NCI-H1930 (cell line): ENCODE measurements at places on chromosomes 5 and 9.
A peak's percentile ranks its signal among the peaks of the same experiment; 100 is the strongest.

DNA sequence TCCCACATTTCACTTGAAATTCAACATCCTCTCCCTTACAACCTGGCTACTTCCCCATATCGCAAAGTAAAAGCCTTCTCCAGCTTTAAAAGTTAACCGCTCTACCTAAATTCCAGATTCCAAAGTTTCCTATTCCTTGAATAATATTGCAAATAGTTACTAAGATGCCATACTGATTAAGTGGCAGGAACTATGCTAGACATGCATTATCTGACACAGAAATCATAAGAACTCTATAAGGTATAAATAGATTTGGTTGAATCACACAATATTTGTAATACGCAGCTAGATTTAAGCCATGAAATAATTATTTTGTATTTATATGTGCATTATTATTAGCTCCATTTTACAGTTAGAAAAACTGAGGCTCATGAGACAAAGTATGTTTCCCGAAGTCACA lies 92.8 kb downstream of the NFIB start:
- DNase-seq = no peak

DNA sequence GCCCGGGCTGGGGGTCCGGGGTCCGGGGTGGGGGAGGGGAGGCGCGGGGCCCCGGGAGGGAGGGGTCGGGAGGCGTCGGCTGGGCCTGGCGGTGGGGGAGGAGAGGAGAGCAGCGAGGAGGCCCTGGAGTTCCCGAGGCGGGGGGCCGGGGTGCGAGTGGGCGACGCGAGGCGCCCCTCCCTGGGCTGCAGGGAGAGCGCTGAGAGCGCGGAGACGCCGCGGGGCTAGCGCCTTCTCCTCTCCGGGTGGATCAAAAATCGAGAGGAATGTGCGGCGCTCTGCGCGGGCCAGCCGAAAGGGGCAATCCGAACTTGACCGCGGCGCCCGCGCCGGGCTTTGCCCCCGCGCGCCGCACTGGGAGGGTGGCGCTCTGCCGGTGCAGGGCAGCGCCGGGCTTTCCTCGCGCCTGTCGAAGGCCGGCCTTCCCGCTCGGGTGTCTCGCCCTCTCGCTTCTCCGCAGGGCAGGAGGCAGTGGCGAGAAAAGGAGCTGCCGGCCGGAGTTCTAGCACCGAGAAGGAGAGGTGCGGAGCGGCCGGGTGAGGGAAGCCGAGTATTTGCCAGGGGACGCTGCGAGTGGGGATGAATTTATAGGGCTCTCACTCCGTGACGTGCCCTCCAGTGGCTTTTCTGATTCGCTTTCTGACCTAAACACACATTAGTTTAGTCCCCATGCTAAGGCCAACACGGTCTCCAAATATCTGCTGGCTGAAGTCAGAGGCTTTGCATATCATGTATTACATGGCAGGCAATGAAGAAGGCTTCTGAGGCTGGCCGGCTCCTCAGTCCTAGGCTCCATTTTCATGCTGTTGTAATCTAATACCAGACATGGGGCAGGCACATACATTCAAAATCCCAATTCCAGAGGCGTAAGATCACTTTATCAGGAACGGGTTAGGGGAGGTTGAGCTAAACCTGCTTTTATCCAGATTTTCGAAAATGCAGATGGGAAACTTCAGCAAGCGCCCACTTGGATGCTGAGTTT lies 503 bp upstream of the GDNF start:
- DNase-seq = peak; percentile 81

DNA sequence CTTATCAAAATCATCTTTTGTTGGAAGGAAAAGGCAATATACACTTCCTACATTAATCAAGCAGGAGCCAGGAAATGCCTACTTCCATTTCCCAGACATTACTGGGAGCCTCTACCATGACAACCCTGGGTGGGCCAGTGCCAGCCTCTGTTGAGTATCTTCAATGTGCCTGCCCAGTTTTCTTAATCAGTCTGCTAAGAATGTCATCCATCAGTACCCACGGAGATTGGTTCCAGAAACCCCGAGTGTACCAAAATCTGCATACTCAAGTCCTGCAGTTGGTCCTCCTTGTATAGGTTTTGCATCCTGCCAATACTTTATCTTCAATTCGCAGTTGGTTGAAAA lies 82.4 kb downstream of the MARCHF3 start:
- no peak for DNase-seq

GRCh38 chr9:2502760-2503159 lies 118.8 kb upstream of the VLDLR start:
- DNase-seq = no peak

- DNase-seq = no peak
These were observed 432.9 kb downstream of the TLE4 start for GRCh38 chr9:80004714-80005113.

DNA sequence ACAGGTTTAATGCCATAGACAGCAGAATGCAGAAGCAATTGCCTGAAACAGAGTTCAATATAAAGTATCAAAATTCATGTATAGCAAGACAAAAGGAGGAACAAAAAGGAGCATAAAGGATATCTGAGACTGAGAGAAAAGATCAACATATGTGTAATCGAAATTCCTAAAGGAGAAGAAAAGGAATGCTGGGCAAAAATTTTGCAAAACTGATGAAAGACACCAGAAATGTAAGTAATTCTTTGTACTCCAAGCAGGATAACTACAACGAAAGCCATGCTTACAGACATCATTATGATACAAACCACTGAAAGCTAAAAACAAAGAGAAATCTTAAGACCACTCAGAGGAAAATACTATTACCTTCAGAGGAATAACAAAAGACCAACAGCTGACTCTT lies 72.8 kb upstream of the MTAP start:
- no peak for DNase-seq

DNA sequence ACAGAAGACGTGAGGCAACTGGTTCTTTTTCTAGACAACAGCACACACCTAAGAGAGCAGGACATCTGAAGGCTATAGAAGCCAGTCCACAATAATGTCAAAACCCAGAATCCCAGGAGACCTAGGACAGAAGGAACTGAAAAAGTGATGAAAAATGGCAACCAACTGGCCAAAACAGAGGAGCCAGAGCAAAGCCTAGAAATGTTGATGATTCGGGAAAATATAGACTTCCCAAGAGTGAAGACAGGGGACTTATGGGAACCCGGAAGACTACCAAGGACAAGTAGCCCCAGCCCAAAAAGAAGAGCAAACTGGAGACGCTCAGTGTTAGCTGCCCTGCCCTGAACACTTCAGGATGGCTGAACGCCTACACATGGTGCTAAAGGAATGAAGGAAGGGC lies 43.4 kb upstream of the ZNF366 start:
- DNase-seq = no peak

GRCh38 chr5:132059696-132060500 lies 557 bp upstream of the IL3 start:
- no peak for DNase-seq

DNA sequence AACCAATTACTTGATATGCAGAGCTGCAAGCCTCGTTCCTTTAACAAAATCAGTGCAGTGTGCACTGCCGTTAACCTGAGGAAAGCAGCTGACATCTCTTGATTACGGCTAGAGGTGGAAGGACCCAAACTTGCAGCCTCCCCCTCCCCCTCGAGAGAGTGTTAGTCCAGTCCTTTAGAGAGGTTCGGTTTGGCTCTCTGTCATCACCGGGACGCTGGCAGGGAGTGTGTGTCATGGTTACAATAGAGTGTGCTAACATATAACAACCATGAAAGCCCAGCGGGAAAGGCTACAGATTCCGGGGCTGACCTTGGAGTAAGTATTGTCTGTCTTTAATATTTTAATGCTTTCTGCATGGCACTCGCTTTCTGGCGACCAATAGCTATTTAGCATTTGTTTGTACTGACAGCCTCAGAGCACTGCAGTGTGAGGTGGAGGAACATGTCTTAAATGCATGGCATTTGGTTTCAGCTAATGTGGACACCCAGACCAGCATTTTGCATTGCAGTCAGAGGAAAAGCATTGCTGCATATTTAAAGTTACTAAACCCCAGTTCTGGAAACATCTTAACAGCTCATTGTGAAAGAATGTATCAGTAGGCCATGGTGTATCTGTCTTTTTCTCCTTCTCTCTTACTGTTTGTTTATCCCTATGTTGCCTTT lies 237.5 kb downstream of the CD180 start:
- no peak for DNase-seq

- DNase-seq = no peak
These were observed 145.0 kb upstream of the PCA3 start for GRCh38 chr9:76619197-76619596.

GRCh38 chr5:72372331-72372730 lies 52.2 kb downstream of the PTCD2 start:
- no peak for DNase-seq

DNA sequence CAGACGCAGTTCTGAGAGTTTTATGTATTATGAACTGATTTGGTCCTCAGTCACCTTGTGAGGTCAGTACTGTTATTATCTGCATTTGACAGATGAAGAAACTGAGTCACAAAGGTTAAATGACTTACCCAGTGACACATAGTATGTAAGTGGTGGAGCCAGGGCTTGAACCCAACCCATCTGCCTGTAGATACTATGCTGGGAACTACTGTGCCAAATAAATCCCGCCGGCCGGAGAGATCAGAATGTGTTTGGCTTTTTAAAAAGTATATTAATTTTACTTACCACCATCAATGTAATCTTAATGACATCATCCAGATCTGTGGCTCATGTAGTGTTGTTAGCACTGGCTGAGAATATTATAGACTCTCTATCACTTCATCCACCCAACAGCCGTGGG lies 80.8 kb downstream of the ZNF618 start:
- no peak for DNase-seq

- no peak for DNase-seq
These were observed 8.3 kb downstream of the CAMK4 start for GRCh38 chr5:111232311-111233051.

DNA sequence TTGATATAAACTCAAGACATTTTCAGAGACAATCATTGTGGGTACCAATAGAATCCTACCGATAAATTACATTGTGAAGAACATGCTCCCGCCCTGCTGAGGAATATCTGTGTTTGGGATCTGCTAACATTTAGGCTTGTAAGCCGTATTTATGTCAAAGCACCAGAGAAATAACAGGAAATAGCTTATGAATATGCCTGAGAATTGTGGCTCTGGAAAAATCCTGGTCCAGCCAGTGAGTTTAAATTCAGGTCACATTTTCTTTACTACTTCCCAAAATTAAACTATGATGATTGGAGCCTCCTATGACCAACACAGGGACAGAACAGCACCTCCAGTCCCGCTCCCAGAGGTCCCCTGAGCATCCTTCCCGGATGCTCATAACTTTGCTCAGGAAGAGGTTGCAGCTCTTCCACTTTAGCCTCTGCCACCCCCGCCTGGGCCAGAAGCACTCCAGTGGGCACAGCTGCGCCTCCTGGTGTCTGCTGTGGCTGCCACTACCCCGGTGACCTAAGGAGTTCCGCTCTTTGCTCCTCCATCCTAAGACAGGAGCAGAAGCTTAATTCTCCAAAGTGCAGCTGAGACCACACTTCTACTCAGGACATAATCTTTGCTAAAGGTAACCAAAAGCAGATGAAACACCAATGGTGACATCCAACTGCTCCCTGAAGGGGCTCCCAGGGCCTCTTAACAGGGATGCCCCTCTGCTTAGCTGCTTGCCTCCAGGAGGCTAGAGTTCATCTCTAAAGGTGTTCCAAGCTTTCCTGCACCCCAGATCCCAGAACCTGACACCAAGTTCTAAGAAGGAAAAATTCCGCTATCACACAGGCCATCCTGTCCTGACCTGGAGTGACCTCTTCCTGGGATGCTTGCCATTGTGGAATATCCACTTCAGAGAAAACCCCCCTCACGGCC lies 58.8 kb downstream of the SLC1A1 start:
- no peak for DNase-seq

DNA sequence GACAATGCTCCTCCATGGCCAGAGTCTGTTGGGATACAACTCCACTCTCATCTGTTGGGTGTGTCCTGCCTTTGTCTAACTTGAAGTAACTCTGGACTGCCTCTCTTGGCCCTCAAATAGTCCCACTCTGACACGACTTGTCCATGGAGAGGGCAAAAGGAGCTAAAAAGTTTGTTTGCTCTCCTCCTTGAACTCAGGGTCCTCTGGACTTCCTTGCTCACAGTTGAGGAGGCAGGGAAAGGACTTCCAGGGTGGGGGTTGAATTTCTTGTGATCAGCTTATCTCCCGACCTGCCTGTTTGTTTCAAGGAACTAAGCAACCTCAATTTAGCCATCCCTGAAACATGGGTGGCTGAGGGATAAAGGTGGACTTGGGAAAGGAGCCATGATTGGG lies 11.7 kb downstream of the DNAJB5 start:
- DNase-seq = no peak

GRCh38 chr9:68872026-68872501 lies 141.8 kb downstream of the PRKACG start:
- no peak for DNase-seq
